ENCODE measurements at places on chromosomes 5 and 9. TPM values are rescaled to one million over a fixed set of nuclear protein-coding genes. Genes with fewer than 3 reads are reported as not detected.

- DNase-seq = no peak
These were observed 428.3 kb downstream of the KIF4B start for GRCh38 chr5:155441849-155442248.

DNA sequence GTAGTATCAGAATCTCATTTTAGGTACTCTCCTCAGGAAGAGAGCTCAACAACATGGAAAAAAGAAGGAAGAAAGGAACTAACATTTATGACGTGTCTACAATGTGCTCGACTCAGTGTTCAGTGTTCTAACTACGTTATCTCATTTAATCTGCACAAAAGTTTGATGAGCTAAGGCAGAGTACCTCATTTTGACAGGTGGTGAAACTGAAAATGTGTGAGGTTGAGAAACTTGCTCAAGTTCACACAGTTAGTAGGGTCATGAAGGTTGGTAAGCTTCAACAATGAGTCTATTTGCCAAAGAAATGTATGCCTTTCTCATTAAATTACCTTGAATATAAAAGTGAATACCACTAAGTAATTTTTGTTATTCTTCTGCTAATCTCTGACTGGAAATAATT lies 165.1 kb downstream of the CAAP1 start:
- DNase-seq = no peak

GRCh38 chr9:22682961-22683699 lies 236.5 kb downstream of the DMRTA1 start:
- no peak for DNase-seq

KIF24 gene
- 6.1 TPM for total RNA-seq
